Omental fat pad (tissue), 4 donors: ENCODE measurements at places on chromosomes 7 and 10.

GRCh38 chr10:125396676-125397075 is 236.3 kb upstream of the CTBP2 start:
- no peak for DNase-seq

DNA sequence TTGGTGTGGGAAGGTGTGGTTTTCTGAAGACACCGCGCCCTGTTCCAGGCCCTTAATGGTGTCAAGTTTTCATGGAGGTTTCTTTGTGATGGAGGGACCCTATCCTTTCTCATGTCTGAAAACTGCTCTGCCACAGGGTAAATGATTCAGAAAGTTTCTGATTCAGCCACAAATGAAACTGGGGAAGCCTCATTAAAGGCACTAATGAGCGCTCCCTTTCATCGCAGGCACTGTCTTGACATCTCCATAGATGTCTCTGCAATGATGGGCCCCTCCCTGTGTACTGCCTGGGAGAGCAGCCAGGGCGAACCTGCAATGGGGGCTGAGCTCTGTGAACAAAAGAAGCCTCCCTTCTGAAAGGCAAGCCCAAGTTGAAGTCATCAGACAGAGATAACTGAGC is 355.3 kb downstream of the PRPF18 start:
- DNase-seq, result no peak

GRCh38 chr10:34049887-34050286 is 715.4 kb upstream of the NRP1 start:
- DNase-seq, result no peak

DNA sequence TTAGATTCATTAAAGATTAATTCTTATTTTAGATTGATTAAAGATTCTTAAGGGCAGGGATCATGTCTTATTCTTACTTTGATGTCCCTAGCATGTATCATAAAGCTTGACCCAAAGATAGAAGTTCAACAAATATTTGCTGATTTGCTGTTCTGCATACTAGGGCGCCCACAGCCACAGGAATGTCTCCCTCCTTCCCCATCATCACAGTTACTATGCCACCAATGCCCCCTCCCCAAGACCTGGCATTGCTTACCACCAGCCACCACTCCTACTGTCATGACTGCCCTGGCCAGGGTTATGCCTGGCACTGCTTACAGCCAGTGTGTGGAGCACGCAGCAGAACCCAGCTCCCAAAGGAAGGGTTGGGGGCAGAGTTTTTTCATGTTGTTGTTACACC is 86.7 kb upstream of the AGK start:
- no peak for DNase-seq

DNA sequence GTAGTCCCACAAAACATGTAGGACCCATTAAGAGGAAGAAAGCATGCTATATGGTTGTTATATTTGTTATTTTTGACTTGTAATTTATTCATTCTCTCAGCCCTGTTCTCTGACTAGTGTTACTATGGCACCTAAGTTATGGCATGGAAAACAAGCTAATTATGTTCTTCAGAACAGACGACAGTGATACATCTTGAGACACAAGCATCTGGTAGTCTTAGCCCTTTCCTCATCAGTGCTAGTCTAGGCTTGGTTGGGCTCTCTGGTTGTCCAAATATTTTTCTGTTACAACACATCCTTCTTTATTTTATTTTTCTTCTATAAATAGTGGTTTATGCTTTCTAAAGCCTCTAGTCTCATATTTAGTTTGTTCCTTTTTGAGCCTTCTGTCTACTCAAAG is 308.3 kb upstream of the KAT6B start:
- DNase-seq, result no peak

DNA sequence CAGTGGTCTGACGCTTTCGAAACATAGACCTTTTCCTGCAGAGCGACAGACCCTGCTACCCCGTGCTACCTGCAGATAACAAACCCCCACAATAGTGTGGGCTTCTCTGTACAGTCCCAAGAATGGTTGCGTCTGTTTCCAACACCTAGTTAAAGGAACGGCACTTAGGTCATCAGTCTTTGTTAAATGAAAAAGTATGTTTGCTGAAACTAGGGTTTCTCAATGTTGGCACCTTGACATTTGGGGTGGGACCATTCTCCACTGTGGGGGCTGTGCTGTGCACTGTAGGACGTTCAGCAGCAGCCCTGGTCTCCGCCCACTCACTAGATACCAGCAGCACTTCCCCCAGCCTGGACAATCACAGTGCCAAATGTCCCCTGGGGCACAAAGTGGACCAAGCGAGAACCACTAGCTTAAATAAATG is 13.7 kb downstream of the TECTB start:
- DNase-seq, result no peak

DNA sequence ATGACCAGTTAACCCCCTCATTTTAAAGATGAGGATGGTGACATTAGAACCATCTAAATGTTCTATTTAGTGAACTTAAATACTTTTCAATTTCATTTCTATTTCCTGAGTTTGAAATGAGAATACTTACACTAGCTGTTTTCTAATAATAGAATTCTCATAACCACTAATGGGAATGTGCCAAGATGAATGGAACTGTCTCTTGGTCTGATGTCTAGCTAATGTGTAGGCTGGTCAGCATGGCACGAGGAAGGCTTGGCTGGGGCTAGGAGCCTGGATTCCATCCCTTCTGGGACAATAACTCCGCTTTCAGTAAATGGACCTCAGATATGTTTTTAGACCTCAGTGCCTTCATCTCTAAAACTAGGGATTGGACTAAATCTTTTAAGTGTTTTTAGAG is 185.8 kb upstream of the NRP1 start:
- no peak for DNase-seq

- DNase-seq, result no peak
Measured at GRCh38 chr7:51366930-51367613, 50.5 kb upstream of the COBL start.

DNA sequence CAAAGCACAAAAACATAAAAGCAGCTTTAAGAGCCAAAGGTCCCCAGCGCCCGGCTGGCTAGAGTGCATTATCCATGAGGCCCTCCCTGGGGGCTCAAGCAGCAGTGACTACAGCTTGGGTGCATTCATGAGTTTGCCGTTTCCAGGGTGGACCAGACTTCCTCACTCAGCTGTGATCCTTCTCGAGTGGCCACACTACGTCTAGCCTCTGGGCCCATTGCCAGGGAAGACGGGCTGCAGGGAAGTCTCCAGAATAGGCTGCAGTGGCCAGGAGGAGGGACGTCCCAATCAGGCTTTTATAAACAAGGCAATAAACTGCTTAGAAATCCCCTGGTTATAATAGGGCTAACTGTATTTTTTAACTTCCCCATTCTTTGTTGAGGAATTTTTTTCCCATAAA is 89.4 kb upstream of the C1QL3 start:
- DNase-seq, result no peak

- DNase-seq, result no peak
Measured at GRCh38 chr7:134939136-134939535, 47.2 kb upstream of the AGBL3 start.

GRCh38 chr10:117781216-117781831 is 238.8 kb downstream of the EMX2 start:
- no peak for DNase-seq

- no peak for DNase-seq
Measured at GRCh38 chr7:135879233-135879632, 97.9 kb downstream of the MTPN start.

DNA sequence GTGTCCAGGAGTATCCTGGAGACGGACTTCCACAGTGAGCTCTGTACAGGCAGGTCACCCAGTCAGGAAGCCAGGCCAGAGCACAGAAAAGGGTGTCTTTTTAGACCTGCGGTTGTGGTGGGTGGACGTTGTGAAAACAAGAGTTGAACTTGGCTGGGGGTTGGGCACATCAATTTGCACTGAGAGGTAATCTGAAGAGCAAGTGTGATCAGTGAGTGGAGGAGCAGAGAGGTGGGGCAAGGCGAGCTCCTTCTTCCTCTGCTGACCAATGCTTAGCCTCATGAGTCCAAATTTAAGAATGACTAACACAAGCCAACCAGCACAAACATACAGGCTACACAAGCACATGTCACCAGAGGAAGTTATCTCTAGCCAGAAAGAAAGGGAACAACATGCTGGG is 310.8 kb downstream of the TCERG1L start:
- no peak for DNase-seq

DNA sequence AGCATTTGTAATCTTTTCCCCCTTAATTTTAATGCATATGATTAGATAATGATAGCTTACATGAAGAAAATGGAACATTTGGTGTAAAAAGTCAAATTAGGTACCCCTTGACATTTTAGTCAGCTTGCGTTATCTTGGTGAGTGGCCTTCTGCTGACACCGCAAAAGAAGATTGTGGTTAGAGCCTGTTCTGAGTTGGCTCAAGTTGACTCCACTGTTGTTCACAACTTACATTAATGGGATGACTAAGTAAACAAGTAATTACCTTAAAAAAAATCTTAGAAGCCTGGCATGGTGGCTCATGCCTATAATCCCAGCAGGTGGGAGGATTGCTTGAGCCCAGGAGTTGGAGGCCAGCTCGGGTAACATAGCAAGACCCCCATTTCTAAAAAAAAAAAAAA is 24.2 kb downstream of the TRRAP start:
- DNase-seq, result no peak

DNA sequence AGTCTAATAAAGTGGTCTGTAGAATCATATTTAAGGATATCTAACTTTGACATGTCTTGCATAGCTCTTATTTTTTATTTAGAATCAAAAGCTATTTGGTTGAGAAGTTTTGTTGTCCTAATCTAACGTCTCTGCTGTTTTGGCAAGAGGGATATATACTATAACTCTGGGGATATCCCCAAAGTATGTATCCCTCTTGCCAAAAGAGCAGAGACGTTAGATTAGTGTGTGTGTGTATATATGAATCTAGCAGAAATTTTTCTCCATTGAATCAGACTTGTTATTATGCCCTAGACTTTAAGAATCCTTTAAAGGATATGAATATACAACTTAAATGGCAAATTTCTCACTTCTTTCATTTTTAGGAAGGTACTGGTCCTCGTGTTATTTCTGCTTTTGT is 9.6 kb downstream of the SMC3 start:
- DNase-seq, result no peak

- DNase-seq, result no peak
Measured at GRCh38 chr10:2053805-2054204, 316.5 kb upstream of the ADARB2 start.

DNA sequence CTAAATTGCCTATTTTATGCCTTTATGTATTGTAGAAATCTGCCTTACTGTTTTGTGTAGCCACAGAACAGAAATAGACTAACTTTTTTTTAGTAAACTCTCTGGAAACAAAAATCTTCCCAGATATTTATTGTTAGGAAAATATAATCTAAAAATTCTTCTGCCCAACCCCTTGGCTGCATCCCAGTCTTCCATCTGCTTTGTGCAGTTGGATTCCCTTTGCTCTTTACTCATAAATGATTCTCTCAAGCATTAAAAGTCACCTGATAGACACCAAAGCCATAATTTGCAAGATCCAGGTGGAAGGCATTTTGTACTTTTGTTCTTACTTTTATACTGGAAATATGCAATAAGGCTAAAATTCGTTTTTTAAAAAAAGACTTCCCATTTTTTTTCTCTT is 6.1 kb upstream of the CAV2 start:
- no peak for DNase-seq

GRCh38 chr10:13705526-13706174 is 118.9 kb downstream of the PRPF18 start:
- DNase-seq, result no peak

GRCh38 chr7:22855049-22855392 is 32.4 kb upstream of the TOMM7 start:
- DNase-seq, result no peak

DNA sequence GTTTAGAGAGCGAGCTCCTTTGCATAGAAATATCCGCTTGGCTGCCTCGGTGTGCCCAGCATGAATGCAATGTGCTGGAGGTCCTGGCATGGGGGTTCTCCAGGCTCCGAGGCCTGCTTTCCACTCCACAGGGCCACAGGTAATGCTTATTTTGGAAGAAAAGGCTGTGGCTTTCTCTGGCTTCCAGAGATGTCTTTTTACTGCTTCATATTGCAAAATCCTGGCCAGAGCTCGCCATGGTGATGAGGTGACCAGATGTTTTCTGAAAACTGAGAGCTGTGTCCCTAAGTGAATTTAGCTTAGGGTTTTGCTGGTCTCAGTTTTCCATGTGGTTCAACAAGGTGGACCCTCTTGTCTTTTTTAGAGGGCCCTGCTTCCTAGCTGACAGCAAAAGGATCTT is 65.2 kb downstream of the BMPER start:
- no peak for DNase-seq

DNA sequence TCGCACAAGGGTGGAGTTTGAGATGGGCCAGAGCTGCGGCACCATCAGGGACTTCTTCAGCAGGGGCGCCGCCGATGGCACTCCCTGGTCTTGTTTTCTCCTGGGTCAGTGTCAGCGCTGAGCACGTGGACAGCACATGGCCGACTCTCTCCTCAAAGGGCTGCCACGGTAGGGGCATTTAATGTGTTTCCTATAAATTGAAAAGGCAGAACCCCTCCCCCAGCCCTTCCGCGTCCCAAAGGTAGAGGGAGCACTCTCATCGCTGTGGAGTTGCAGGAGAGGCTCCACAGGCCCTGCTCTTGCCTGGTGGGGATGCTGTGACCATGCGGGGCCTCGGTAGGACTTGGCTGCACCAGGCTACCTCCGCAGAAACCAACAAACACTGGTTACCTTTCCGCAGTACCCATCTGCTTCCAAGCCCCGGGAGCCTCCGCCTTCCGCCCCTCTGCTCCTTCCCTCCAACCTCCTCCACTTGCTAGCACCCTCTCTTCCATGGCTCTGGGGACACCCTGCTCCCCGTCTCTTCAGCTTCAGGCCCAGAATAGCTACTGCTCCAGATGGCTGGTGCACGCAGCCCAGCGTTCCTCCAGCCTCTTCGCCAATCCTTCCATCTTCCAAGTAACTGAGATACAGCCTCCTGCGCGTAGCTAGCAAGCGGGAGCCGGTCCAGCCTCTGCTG is 166.3 kb upstream of the ADCY1 start:
- DNase-seq, result no peak

DNA sequence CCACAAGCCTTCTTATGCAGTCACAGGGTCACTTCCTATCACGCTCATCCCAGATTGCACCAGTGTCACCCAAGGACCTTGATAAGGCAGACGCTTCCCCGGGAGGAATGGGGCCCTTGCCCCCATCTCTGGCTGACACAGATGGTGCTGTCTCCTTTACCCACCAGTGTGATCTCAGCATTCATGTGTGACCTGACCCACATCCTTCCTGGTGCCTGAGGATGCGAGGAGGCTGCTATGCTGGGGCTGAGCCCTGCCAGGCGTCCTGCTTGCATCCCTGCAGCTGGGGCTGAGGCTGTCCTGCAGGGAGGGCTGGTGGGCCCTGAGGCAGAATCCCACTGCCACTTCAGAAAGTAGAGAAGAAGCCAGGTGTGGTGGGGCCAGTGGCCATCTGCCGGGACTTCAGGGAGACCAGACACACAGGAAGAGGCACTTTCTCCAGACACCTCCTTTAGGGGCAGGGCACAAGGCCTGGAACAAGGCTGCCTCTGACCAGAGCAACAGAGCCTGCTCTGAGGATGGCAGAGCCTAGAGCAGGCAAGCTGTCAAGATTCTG is 35.3 kb downstream of the RASGEF1A start:
- peak; percentile 11 for DNase-seq

DNA sequence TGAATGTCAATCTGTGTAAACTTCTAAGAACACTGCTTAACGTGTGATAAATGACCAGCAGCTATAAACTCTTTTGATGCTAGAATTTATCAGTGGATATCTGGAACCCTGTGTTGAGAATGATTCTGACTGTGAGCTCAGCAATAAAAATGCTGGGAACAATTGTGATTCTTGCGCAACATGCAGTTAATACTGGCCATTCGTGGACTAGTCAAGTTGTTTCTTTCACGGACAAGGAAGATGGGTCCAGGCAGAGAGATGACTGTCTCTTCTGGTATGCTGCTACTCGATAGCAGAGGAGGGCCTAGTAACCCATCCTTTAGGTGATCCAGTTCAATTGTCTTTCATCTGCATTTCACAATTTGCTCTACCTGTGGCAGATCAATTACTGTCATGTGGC is 394.8 kb upstream of the IGFBP3 start:
- no peak for DNase-seq
